ENCODE measurements at places on chromosomes 11 and 22. TPM values are rescaled to one million over a fixed set of nuclear protein-coding genes. Genes with fewer than 3 reads are reported as not detected.

Gene HSPB2
- total RNA-seq: not detected

Gene RPS6KA4
- 38.4 TPM for total RNA-seq

Gene C11orf87
- not detected for total RNA-seq

Gene IL18
- total RNA-seq: not detected

Gene INS
- total RNA-seq: not detected

Gene TSPAN32
- not detected for total RNA-seq

Gene HTR3B
- 2.2 TPM for total RNA-seq

Gene CLTCL1
- 5.0 TPM for total RNA-seq

Data from Karpas-422 (cell line).